NCI-H446 (cell line): ENCODE measurements at places on chromosomes 3 and 15.

- DNase-seq = no peak
Observed at GRCh38 chr3:139979991-139980390, 45.0 kb downstream of the CLSTN2 start.

DNA sequence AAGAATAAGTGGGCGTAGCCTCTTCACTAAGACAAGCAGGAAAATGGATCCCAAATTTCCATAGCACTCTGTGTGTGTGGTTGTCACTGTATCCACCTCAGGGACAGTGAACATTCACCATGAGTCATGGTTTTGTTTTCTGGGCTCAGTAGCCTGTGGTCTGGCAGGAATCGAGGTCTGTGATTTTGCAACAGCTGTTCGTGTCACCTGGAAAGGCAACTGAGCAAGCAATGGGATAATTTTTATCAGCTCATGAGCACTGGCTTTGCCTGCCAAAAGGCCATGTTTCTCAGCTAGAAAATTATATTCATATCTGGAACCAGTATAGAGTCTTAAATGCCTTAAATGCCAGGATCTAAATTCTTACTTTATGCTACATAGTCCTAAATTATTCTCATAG is 60.9 kb downstream of the STRIT1 start:
- DNase-seq = peak; percentile 44

GRCh38 chr15:65903296-65904073 is 34.2 kb downstream of the RAB11A start:
- DNase-seq = no peak

- DNase-seq = no peak
Observed at GRCh38 chr3:22284559-22284958, 533.5 kb upstream of the ZNF385D start.

DNA sequence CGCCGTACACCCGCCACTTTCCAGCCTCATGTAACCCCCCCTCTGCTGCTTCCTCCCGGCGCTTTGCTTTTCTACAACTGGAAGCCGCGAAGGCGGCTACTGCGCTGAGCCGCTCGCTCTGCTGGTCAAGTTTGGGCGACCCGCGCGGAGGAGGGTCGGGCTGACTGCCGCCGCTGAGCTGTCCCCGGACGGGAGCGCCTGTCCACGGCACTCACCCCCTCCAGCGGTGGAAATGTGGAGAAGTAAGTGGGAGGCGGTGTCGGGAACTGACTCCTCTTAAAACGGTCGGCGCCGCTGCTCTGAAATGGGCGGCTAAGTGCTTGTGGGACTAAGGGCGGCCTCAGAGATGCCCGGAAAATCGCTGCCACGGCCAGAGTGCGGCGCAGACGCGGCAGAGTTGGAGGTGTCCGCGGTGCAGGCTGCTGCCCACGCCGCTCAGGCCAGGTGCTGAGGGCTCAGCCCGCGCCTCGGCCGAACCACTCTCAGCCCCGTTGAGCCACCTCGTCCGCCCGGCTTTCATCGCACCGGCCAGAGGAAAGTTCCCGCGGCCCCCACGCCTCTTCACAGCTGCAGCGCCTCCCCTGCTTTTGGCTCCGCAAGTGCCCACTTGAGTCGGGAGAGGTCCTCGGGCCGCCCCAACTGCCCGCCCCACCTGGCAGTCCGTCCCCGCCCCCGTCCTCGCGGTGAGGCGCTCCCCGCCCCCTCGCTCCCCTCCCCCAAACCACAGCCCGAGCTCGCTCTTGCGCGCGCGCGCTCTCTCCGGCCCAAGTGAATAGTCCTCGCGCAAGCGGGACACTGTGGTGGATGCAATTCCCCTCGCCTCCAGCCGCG is at the start of gene EPHA6:
Gene EPHA6 (plus strand): TSS at position 775 of the 831 bp plus-strand sequence.
- DNase-seq = peak; percentile 80

DNA sequence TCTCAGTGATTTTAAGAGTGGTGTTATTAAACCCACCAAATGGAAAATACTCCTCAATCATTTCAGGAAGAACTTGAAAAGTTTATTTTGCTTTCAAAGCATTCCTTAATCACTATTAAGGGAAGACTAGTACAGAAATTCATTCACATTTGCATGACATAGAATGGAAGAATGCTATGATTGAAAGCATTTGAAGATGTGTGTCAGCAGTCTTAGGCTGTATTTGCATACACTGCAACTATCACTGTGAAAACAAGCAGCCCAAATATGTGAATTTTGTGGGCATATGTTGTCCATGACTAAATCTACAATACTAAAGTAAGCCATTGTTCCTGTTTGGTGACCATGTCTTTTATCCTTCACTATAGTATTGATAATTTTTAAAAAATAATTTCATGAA is 95.8 kb downstream of the CNTN3 start:
- DNase-seq = no peak

DNA sequence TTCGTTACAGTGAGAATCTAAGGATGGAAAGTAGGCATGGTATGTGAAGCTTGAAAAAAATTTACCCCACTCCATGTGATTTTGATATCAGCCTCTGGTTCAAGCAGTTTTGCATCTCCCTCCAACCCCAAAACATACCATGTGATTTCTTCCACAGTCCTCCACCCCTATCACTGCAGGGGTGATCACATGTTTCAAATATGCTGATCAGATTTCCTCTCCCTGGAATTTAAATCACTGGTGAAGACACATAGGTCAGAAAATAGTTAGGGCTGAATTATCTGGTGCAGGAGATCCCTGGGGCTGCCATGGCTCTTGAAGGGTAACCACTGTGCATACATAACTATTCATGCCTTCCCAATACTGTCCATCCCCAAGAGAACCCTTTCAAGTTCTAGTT is 119.7 kb upstream of the THRB start:
- DNase-seq = no peak

GRCh38 chr3:16533928-16534574 is 20.6 kb upstream of the RFTN1 start:
- no peak for DNase-seq

DNA sequence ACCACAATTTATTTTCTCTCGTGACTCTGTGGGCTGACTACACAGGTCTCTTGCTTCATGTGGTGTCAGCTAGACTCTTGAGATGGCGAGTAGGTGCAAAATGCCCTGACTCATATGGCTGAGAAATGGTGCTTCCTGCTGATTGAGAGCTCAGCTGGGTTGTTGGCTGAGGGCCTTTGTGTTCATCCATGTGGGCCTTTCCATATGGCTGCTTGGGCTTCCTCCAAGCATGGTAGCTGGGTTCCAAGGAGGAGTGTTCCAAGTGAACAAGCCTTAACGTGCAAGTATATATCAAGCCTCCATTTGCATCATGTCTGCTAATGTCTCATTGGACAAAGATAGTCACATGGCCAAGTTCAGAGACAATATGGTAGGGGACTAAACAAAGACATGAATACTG is 164.0 kb downstream of the PDCD6IP start:
- DNase-seq = peak; percentile 19

DNA sequence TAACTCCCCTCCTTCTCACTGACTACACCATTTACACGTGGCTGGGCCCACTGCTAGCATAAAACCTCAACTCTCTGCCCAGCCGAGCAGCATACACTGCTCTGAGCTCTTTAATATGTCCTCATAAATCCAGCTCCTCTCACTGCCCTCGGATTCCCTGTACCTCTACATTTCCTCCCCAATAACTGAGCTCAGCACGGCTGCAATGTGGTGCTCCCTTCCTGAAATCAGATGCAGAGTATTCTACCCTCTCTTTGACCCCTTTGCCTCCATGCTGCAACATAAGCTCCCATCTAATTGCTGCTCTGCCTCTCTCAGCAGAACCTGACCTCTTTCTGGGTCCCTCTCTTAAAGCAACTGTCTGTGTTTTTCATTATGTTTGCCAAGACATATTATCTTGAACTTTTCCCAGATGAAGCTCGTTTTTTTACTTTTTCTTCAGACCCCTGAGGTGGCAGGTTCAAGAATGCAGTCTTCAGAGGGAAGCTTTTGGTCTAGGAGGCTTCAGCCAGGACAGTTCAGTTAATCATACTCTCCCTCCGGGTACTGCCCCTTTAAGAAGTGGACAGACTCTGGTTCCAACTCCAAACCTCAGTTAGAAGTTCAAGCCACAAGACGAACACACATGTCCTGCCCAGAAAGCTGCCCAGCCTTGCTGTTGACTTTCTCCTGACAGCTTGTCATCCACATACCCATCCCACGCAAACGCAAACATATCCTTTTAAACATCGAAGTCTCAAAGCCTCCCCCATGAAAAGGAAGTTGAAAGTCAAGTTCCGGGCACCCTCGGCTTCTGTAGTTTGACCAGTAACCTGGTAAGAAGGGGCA is 81.1 kb upstream of the NEO1 start:
- no peak for DNase-seq

DNA sequence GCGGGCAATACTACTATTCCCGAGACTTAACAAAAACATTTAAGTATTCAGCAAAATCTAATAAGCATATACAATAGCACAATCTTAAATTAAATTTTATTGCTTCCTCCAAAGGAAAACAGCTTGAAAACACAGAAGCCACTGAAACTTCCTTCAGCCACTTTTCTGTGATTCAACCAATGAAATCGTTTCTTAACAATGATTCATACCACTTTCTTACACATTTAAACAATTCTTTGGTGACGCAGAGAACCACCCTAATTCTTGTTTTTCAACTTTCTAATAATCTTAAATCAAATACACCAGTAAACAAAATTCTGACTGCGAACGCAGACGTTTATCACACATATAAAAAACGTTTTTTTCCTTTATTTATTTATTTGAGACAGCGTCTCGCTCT is 4.1 kb downstream of the TJP1 start:
- no peak for DNase-seq

DNA sequence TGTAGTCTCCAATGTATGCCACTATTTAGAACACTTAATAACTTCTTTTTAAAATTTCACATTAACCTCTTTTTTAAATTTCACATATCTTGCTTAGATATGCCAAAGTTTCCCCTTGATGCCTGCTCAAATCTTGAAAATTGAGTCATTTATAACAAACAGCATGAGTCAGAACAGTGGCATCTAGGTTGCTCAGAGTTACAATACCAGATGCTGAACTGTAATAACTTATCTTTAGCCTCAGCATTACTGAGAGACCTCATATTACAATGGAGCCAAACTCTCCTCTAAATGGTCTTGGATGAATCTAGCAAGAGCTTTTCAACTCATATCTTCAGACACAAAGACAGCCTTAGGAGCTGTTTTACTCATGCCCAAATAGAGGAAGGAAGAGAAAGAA is 439.3 kb upstream of the ARPP21 start:
- DNase-seq = peak; percentile 43

GRCh38 chr3:71397046-71397445 is 186.5 kb downstream of the FOXP1 start:
- DNase-seq = no peak

DNA sequence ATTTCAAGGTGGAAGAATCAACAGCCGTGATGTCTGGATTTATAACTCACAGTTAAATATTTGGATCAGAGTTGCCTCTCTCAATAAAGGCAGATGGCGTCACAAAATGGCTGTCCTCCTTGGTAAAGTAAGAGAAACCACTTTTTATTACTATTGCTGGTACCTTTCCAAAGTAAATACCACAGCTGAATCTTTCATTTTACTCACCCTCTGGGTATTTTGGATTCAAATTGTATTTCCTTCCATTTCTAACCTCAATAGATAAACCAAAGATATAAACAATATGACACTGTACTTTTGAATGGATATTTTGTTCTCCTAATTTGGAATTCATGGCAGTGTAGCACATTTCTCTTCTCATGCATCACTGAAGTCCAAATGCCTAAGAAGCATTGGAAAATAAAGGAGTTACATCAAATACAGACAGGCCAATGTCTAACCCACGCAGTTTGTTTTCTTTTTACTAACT is 29.5 kb downstream of the KLHL24 start:
- DNase-seq = no peak

DNA sequence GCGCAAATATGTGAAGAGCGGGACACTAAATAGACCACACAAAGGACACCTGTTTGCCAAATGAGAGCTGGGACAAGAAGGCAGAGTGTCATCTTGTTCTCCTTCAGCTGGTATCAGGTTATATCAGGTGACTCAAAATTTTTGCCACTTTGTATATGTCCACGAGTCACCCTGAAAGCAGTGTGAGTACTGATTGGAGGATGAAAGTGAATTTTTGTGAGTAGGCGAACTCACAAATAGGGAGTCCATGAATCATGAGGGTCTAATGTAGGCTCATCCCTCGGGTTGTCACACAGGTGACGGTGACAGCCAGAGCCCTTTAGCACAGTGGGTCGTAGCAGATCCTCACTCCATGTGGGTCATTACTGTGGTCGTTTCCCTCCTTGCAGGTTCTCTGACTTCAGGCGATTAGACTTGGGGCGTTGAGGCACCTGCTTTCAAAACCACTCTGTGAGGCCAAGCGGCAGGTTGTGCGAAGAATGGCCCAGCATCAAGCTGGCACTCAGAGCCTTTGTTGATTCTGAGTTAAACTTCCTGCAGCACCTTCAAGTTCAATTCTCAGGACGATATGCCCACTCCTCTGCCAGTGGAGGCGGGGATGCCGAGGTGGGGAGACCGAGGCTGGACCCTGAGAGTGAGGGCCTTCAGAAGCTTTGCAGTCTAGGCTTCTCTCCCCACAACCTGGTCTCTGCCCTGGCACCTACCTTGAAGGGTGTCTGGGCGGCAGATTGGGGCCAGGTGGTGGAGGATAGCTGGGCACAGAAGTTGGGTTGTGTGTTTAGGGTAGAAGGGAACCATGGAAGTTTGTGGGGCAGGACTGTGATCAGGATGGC is 173.8 kb downstream of the SMAD6 start:
- no peak for DNase-seq

- no peak for DNase-seq
Observed at GRCh38 chr3:135918600-135918999, 46.9 kb upstream of the PPP2R3A start.

DNA sequence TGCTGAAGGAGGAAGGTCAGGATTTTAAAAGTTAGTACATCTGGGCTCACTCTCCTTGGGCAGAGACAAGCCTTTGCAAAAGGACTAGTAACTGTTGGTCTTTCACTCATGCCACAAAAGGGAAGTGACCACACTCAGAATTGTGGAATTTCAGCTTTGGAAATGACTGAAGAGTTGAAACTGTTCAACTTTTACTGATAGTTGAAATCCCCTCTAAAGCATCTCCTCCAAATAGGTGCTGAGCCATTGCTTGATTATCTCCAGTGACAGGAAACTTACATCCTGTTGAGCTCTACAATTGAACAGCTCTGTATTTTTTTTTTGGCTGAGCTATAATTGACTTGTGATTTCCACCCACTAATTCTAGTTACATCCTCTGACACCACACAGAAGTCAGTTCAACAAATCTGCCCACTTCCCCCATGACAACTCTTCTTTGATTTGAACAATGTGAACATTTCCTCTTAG is 254.8 kb upstream of the TPRG1 start:
- no peak for DNase-seq

- no peak for DNase-seq
Observed at GRCh38 chr3:37899711-37900306, 38.1 kb downstream of the CTDSPL start.

- DNase-seq = no peak
Observed at GRCh38 chr3:130950641-130951040, 56.8 kb downstream of the ATP2C1 start.

- DNase-seq = no peak
Observed at GRCh38 chr15:66163553-66163952, 90.0 kb downstream of the MEGF11 start.

DNA sequence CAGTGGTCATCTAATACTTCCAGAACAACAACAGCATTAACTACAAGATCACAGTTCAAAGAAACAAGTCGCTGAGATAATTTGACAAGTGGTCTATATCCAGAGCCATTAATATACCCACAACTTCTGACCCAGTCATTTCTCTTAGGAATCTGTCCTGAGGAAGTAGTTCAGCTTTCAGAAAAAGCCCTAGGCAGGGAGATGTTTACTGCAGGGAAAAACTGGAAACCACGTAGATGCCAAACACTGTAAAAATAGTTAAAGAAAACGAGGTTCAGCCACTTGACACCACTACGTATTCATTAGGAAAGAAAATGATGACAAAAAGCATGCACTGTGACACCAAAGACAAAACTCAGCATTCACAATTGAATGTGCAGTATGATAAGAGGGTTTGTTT is 22.3 kb upstream of the CDCP1 start:
- DNase-seq = no peak
